ENCODE measurements at places on chromosomes 2 and 18.

DNA sequence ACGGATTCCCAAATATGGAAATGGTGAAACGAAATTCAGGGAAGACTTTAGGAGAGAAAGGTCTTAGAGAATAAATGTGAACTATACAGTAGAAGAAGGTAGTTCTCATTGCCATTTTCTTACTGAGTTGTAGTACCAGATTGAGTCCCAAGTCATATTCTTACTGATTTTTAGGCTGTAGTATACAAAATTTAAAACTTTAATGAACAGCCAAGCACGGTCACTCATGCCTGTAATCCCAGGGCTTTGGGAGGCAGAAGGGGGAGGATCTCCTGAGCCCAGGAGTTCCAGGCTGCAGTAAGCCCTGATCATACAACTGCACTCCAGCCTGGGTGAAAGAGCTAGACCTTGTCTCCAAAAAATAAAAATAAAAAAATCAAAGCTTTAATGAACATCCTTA is 2.2 kb downstream of the SCRN3 start:
- DNase-seq: no peak

DNA sequence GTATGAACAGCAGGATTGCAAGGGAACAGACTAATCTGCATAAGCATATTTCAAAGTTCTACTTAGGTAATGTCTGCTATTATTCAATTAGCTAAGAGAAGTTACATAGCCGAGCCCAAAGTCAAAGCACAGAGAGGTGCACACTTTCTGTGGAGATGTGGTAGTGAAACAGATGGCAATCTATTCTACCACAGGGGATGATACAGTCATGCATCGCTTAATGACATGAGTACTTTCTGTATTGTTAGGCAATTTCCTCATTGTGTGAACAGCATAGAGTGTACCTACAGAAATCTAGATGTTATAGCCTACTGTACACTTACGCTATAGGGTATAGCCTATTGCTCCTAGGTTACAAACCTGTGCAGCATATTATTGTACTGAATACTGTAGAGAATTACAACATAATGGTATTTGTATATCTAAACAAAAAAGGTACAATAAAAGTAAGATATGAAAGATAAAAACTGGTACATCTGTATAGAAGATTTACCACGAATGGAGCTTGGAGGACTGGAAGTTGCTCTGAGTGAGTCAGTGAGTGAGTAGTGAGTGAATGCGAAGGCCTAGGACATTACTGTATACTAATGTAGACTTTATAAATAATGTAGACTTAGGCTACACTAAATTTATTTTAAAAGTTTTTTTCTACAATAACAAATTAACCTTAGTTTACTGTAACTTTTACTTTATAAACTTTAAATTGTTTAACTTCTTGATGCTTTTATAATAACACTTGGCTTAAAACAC is 197.6 kb downstream of the MBD5 start:
- DNase-seq: no peak

GRCh38 chr2:132542953-132543569 is 126.5 kb downstream of the GPR39 start:
- no peak for DNase-seq

DNA sequence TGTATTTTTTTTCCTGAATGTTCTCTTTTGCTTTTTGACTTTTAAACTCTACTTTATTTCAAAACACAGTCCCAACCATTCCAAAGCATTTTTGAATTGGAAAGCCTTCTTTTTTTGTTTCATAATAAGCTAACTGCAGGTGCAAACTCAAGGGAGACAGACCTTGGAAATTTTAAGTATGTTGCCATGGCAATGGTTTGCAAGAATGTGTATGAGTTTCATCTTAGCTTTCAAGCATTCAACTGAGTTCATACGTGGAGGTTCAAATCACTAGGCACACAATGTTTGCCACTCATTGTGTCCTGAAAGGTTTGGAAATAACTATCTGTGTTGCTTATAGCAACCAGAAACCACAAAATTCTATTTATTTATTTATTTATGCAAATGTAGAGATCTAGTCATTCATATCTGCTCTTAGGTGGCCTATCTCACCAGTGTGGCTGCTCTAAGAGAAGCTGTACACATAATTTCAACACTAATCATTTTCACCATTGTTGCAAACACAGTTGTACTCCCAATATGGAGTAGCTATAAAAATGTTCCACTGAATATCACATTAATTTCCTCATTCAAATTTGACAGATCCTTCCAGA is 805.7 kb upstream of the FSHR start:
- no peak for DNase-seq

DNA sequence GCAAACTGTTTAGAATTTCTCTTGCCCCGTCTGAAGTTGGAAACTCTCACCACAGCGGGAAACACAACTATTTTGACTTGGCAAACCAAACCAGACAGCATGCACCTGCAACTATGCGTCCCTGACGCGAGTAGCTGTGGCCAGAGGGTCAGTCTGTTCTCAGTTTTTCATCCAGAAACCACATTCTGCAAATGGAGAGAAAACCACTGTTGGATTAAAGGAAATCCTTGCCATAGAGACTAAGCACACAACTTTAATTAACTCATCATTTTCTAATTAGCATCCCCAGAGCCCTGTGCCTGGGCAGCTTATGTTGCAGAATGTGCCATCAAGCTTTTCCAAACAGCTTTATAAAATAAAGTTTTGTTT is 415.7 kb upstream of the TCF4 start:
- no peak for DNase-seq

GRCh38 chr2:177403838-177404237 is 11.3 kb downstream of the AGPS start:
- DNase-seq: no peak

DNA sequence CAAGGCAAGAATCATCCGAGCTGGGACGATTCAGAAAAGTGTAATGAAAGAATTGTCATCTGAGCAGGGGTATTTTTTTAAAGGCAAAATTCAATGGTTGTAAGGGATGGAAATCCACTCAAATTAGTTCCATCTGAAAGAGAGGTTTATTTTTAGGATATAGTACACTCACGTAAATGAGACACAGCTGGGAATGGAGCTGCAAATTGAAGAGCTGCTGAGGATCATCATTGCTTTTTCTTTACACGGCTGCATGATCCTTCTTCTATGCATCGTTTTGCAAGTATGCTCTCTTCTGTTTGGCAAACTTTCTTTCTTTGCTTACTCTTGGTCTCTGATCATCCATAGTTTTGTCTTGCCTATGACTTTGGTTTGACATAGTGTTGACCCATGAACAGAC is 27.4 kb upstream of the CUL3 start:
- DNase-seq: no peak

- no peak for DNase-seq
Measured at GRCh38 chr18:2536493-2536892, 34.8 kb downstream of the METTL4 start.

DNA sequence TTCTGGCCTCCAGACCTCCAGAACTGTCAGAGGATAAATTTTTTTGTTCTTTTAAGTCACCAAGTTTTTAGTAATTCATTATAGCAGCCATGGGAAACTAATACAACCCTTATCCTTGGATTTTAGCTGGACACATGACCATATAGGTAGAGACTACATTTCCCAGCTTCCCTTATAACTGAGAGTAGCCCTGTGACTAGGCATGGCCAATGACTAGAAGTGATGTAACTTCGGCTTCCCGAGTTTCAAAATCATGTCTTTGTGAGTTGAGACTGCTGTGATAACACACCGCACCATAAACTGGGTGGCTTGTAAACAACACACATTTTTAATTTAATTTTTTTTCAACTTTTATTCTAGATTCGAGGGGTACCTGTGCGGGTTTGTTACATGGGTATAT is 134.0 kb upstream of the SERTAD2 start:
- DNase-seq: no peak

DNA sequence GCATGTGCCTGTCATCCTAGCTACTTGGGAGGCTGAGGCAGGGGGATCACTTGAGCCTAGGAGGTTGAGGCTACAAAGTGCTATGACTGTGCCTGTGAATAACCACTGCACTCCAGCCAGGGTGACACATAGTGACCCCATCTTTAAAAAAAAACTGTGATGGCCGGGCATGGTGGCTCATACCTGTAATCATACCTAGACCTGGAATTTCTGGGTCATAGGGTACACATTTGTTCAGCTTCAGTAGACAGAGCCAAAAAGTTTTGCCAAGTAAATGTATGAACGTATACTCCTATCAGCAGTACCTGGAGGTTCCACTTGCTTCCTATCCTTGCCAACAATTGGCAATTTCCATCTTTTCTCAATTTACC is 6.4 kb upstream of the IGFBP2 start:
- no peak for DNase-seq

DNA sequence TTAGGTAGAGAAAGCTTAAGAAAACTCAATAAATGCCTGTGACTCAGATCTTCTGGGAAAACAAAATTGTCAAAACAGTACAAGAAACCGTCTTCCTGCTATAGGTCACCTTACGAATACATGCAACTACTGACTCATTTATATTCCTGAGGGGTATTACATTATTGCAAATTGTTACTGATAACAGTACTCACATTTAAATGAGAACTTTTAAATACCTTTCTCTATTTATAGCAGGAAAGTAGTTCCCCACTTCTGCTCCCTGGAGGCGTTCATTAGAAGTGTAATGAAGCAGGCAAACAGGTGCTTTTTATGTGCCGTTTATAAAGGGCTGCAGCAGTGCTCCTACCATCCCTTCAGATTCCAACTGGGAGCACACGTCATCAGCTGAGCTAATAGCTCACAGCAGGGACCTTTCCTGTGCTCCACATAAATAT is 65.1 kb upstream of the RPRM start:
- no peak for DNase-seq
